Placental pericyte (primary cell): ENCODE measurements at places on chromosomes 11 and 22. TPM values are rescaled to one million over a fixed set of nuclear protein-coding genes. Genes with fewer than 3 reads are reported as not detected.

C11orf52 gene
- not detected in 2 replicates for total RNA-seq

TRIM49 gene
- not detected in 2 replicates for total RNA-seq

SERHL2 gene
- total RNA-seq = 1.0 and 1.8 TPM in 2 replicates

TSGA10IP gene
- not detected in 2 replicates for total RNA-seq

MPEG1 gene
- under 0.01 and 0.14 TPM in 2 replicates for total RNA-seq

LRRC75B gene
- 3.3 and 13.8 TPM in 2 replicates for total RNA-seq

INSC gene
- total RNA-seq = 1.9 TPM in 1 of 2 replicates, not detected in the other

FXYD6 gene
- total RNA-seq = not detected in 2 replicates

ZDHHC24 gene
- 11.3 and 12.0 TPM in 2 replicates for total RNA-seq
